ENCODE measurements at places on chromosomes 13 and 19.

DNA sequence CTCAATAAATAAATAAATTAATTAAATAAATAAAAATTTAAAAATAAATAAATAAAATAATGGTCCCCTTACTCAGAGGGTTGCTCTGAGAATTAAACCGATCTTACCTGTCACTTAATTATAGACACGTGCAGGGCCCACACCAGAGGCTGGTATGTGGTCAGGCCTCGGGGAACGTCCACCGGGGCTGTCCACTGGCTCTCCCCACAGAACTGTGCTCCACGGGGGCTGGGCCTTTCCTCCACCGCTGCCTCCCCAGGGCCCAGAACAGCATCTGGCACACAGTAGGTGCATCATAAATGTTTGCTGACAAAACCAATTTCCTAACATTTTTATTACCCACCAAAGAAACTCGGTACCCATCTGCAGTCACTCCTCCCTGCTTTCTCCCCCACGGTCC, 69.2 kb downstream of the CEBPG start:
- DNase-seq = no peak

DNA sequence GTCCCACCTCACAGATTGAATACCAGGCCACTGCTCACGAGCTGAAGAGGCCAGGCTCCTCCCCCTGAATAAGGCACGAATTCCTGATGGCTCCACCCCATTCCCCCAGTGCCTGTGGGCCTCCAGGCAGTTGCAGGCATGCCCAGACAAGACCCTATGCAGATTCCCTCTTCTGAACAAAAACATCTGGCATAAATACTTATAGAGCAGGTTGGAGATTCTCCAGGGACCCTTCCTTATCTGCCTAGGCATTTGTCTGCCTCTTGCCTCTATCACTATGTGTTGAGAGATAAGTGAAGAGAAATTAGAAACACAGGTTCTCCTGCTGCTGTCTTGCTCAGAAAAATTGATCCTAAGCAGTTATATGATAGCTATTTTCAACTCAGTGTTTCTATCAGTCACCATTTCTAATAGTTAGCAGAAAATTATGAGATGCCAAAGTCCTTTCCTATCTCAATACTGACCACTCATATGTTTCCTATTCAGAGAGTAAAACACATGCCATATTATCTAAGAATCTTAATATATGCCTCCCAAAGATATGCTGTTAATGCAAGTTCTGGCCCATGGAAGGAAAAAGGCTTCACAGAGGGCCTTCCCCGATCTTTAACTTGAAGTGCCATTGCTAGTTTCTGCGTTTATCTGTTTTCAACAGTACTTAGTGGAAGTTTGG, 364.0 kb downstream of the KCTD12 start:
- no peak for DNase-seq

GRCh38 chr19:726993-727956, 18.5 kb downstream of the PALM start:
- DNase-seq = no peak

DNA sequence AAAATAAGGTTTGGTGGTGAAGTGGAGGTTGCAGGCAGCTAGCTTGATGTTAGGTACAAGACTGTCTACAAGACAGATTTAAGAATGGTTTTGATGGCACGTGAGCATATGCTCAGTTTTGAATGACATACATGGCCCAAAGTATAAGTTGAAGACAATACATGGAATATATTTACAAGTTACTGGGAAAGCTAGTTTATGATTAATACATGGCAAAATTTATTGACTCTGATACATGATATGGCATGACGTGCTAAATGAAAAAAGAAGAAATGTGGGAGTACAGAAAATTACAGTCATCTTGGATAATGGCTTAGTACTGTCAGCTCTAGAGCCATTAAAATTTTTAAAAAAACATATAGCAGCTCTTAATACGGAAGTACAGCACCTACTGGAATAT, 4.4 kb downstream of the KLF5 start:
- peak; percentile 46 for DNase-seq

DNA sequence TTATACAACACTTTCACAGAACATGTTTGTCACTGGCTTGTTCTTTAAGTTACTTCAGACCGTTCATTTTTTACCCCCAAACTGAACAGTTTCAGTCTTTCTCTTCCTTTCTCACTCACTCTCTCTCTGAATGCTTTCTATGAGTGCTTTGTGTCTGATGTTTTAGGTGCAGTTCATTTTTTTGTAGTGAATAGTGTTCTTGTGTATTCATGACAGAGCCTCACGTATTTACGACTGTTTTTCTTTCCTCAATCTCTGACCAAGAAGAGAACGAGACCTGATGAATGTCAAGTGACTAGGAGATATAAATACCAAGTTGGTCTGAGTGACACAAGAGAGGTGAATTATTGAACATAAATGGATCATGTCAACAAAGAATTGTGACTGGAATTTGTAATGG, 1525.0 kb upstream of the MIR17HG start:
- no peak for DNase-seq

GRCh38 chr13:100773923-100774663, 99.5 kb upstream of the TMTC4 start:
- DNase-seq = no peak

DNA sequence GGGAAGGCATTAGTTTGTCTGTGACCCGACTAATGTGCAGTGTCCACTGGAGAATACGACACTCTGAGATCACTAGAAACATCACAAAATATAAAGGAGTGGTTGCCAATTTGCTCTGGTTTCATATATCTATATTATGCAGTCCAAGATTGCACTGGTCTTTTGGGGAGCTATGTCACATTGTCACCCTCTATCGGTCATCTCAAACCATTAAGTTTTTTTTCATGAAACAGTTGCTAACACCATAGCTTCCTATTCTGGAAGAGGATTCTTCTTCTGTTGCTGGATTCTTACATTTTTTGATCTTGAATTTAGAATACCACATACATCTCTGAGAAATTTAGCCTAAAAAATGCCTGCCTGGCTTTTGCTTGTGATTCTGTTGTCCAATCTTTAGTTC, 168.6 kb downstream of the LACC1 start:
- no peak for DNase-seq

- DNase-seq = no peak
These were observed 31.5 kb upstream of the SLC15A1 start for GRCh38 chr13:98783856-98784478.

GRCh38 chr19:50875795-50876422, 2.7 kb downstream of the KLK2 start:
- no peak for DNase-seq

GRCh38 chr19:1773184-1773583, 19.9 kb downstream of the ONECUT3 start:
- peak; percentile 87 for DNase-seq

GRCh38 chr19:21603431-21604231, 98.2 kb downstream of the ZNF429 start:
- no peak for DNase-seq

DNA sequence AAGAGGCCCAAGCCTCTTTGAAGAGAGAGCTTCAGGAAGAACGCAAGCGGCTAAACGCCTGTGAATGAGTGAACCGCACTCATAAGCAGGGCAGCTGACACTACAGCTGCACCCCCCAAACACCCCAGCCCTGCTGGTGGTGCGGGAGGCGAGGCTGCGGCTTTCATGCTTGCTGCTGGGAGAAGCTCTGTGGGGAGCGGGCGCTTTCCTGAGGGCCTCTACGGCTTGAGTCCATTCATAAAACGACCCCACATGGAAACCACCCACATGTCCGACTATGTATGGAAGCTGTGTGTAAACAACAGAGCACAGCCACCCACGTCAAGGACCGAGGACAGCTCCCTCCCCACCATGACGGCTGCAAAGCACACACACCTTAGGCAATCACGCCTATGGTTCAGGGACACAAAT, 5.5 kb downstream of the AP3D1 start:
- no peak for DNase-seq

DNA sequence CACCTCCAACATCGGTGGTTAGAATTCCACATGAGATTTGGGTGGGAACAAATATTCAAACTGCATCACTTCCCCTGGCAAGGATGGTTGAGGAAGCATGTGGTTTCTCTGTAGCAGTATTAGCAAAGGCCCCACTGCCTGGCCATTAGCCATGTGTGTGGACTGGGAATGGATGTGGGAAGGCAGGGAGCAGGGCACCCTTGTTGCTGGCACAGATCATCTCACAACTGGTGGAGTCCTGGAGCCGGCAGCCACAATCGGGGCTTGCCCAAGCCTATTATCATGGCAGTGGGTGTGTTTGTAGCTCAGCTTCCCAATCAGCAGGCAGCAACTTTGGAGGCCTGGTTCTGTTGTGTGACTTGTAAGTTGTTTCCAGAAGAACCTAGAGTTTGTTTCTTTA, 391.9 kb downstream of the DLEU7 start:
- no peak for DNase-seq

DNA sequence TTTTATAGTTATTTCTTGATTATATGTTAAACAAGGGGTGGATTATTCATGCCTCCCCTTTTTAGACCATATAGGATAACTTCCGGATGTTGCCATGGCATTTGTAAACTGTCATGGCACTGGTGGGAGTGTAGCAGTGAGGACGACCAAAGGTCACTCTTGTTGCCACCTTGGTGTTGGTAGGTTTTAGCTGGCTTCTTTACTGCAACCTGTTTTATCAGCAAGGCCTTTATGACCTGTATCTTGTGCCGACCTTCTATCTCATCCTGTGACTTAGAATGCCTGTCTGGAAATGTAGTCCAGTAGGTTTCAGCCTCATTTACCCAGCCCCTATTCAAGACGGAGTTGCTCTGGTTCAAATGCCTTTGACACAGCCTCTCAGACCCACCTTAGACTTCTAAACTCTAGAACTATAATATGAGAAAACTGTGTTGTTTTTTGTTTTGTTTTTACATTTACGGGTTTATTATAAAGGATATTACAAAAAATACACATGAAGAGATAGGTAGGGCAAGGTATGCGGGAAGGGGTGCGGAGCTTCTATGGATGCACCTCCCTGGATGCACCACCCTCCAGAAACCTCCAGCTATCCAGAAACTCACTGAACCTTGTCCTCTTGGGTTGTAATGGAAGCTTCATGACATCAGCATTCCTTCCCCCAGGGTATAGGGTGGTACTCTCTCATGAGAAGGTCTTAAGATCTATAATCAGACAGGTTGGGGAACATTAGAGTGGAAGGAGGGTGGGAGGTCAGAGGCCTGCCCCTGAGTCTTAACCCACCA, 15.8 kb upstream of the SPRYD7 start:
- peak; percentile 69 for DNase-seq

- DNase-seq = no peak
These were observed 41.6 kb upstream of the ZNF14 start for GRCh38 chr19:19774354-19775033.

DNA sequence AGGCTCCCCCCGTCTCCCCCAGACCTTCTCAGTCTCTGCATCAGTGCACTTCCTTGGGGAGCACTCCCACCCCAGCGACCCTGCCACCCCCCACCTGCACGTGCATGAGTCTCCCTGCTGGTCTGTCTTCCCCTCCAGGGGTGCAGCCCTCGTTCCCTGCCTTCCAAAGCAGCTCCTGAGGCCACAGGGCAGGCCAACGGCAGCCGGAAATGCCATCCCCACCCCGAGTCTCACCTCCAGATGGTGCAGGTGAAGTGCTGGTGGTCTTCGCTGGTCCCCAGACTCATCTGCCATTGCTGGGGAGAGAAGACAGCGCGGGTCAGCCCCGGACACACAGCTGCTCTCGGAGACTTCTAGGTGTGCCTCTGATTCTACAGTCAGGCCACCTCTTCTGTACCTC, 5.5 kb downstream of the MYDGF start:
- DNase-seq = no peak

GRCh38 chr13:90084684-90085290, 1262.7 kb upstream of the MIR17HG start:
- no peak for DNase-seq

DNA sequence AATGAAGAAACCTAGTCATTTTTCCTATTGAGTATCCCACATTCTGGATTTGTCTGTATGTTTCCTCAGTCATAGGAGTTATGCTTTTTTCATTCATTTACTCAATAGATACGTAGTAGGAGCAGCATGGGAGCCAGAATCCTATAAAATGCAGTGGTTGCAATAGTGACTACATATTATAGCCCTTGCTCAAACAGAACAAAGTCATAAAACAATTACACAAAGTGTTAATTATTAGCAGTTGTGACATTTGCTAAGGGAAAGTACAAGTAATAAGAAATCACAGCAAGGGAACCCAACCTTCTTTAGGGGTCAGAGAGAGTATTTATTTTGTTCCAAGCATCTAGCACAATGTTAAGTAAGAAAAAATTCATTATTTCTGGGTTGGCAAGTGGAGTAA, 27.7 kb upstream of the POU4F1 start:
- DNase-seq = peak; percentile 78

DNA sequence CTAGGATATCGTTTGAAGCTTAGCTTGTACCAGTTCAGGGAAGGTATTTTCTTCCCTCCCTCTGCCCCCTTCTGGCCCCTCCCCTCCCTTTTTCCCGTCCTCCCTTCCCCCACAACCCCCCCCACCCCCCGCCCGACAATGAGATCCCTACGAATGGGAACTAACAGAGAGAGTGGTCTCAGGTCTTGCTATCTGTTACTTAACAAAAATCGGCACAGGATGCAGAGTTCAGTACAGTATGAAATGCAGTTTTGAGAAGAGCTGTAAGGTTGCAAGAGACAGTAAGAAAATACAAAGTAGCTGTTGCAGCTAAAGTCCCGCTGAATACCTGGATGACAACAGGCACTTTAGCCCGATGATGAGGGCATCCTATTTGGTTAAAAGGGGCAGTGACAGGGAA, 3.1 kb upstream of the DACH1 start:
- no peak for DNase-seq

GRCh38 chr19:45668342-45668871, 386 bp downstream of the GIPR start:
- no peak for DNase-seq

DNA sequence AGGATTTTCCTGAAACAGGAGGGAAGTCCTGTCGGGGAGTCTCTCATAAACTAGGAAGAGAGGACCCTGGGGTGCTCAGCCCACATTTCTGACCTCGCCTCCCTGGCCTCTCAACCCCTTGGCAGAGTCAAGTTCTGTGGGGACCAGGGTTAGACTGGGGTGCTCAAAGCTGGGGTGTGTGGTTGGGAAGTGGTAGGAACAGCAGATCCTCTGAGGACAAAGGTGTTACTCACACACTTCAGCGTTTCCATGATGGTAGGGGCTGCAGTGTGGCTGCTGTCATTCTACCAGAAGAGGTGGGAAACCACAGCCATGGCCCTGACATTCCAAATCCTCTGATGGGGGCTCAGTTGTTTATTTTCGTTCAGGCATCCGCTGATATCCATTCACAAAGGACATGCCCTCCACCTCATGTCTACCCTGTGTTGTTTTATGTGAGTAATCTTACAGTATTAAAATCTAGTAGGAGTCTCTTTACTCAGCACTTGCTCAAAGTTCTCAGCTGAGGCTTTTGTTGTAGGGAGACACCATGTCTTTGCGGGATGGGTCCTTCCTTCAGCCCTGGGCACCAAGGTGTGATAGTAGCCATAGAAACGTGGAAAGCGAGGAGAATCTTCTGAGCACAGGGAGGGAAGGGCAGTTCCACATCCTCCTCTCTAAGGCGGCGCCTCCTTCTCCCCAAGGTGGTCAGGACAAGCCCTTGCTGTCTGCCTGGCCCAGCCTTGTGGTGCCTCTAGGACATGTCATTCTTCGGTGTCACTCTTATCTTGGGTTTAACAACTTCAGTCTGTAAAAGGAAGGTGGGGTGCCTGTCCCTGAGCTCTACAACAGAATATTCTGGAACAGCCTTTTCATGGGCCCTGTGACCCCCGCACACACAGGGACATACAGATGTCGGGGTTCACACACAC, 1.5 kb downstream of the KIR2DL3 start:
- no peak for DNase-seq

- DNase-seq = no peak
These were observed 22.5 kb downstream of the OBI1 start for GRCh38 chr13:78636495-78636894.

- DNase-seq = no peak
These were observed 188.5 kb upstream of the HTR2A start for GRCh38 chr13:47085346-47085745.
